ENCODE measurements at places on chromosomes 1 and 21.
A peak's percentile ranks its signal among the peaks of the same experiment; 100 is the strongest.

GRCh38 chr1:203373991-203374390 lies 23.1 kb upstream of the FMOD start:
- DNase-seq, result no peak

- no peak for DNase-seq
Observed at GRCh38 chr21:42455754-42456440, 40.1 kb downstream of the RSPH1 start.

GRCh38 chr1:64535938-64536835 lies 66.3 kb downstream of the CACHD1 start:
- no peak for DNase-seq

DNA sequence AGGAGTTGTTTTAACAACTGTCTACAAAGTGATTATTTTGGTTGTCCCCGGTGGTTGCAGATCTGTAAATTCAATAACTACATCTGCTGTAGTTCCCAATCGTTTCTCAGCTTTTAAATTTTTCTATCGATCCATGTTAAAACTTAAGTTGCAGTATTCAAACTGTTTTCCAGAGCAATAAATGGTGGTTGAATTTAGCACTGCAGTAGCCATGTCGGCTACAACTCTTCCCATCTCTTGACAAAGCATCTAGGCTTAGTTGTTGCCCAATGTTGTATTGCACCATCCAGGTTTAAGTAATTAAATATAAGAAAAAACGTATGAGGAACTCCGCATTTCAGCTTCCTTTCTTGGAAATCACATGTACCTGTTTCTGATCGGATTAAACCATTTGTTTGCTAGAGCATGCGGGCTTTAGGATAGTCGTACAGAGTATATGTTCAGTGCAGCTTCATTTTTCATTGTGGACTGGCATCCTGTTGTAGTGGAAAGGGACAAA lies 996 bp downstream of the CNIH4 start:
- DNase-seq, result peak; percentile 21

GRCh38 chr1:210328746-210329503 lies at the start of gene HHAT:
Gene HHAT (plus strand): TSS chr1:210328902. CDS start chr1:210348976, 20,074 bp downstream.
- peak; percentile 75 for DNase-seq

GRCh38 chr21:19759836-19760235 lies 1238.4 kb upstream of the NCAM2 start:
- DNase-seq, result no peak

- DNase-seq, result no peak
Observed at GRCh38 chr1:174469687-174470086, 21.9 kb downstream of the GPR52 start.

- no peak for DNase-seq
Observed at GRCh38 chr1:89590341-89591080, 42.4 kb upstream of the LRRC8C start.

GRCh38 chr1:178533121-178533946 lies 20.4 kb downstream of the TEX35 start:
- no peak for DNase-seq

GRCh38 chr21:26717146-26717739 lies 128.0 kb downstream of the ADAMTS1 start:
- DNase-seq, result peak; percentile 11

- no peak for DNase-seq
Observed at GRCh38 chr1:193264313-193265065, 78.1 kb upstream of the B3GALT2 start.

- peak; percentile 76 for DNase-seq
Observed at GRCh38 chr1:164683235-164683634, 124.3 kb downstream of the PBX1 start.

DNA sequence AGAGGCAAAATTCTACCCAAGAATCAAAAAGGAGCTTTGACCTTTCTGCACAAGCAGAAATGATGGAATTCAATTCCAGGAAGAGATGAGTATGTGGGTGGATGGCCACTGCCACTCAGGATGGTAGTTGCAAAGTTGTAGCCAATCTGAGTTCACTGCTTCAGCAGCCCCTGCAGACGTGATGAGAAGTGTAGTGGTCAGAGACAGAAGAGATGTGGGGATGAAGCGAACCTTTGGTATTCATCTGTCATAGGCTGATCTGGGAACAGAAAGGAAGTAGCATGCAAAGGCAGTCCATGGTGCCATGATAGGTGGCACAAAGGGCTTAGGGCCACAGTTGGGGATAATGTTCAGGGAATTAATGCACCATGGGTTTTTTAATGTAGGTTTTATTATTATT lies 81.1 kb upstream of the PGBD5 start:
- no peak for DNase-seq

DNA sequence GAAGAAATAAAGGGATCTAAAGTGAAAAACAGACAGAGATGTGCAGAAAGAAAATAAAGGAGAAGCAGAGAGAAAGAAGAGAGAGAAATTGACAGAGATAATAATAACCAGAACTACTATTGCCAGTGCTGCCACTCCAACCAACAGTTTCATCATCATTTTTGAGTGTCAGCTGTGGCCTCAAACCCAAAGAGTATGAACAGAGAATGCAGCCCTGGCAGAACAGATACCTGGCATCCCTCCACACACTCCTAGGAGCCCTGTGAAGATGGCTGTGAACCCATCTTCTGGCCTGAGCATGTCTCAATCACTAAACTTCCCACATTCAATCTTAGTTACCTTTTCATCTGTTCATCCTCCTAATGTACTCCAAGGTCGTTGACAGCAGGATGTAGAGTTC lies 385.8 kb upstream of the NFIA start:
- no peak for DNase-seq

DNA sequence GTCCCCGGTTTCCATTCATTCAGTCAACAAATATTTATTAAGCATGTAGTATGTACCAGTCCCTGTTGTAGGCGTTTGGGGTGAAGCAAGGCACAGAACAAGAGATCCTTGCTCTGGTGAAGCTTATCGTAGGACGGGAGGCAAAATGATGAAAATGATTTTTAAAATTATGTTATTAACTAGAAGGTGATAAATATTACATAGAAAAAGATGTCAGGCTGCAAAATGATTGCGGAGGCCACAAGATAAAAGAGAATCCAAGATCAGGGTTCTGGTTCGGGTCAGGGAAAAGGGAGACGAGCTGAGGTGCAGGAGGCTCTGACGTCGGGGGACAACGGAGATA lies 602 bp upstream of the CGN start:
- no peak for DNase-seq

DNA sequence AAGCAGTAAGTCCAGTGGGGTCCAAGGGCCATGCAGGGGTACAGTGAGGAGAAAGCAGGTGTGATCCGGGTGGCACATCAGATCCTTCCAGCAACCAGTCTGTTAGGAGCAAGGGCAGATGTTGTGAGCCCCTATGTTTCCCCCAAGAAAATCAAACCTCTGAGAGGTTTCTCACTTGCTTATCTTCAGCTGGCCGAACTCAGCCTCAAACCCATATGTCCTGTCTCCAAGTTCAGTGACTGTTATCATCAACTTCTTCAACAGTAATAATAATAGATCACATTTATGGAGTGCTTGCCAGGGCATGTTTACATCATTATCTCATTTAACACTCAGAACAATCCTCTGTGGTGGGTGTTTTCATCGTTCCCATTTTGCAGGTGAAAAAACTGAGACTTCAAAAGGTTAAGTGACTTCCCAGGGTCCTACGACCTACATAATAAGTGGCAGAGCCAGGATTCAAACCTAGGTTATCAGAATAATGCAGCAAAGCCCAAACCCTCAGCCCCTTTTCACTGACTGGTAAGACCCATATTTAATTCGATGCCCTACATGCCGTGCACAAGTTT lies 3.3 kb downstream of the CAPN2 start:
- no peak for DNase-seq

DNA sequence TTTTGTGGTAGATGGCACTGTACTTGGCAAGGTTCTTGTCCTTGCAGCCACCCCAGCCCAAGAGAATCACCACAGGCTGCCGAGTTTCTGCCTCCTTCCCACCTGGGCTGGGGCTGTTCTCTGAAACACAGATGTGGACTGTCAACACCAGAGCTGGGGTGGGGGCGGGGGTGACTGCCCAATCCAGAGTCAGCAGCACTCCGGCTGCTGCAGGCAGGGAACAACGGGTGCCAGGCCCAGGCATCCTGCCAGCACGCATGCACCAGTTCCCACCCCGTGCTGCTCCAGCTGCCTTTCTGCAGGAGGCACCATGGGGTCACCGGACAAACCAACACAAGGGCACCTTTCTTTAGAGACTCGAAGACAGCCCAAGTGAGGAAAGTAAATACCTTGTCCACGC lies 14.1 kb downstream of the TMEM53 start:
- DNase-seq, result no peak

DNA sequence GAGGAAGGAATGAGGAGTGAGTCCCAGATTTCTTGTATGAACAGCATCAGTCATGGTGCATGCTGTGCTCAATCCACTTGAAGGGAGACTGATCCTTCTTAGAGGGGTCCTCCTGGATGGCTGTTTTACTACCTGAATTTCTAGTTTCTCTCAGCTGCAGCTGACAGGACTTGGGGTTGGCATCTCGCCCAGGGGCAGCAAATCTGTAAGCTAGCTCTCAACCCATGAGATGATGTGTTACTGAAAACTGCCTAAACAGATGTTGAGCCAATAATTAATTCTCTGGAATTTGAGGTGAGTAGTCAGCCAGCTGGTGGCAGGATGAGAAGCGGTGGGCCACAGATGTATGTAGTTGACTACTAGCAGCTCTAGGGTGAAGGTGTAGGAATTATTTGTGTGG lies 19.6 kb downstream of the BACH1 start:
- no peak for DNase-seq

- DNase-seq, result no peak
Observed at GRCh38 chr1:76496871-76497270, 370.4 kb upstream of the ST6GALNAC5 start.

GRCh38 chr21:44682580-44683151 lies 703 bp upstream of the KRTAP12-1 start:
- DNase-seq, result no peak

DNA sequence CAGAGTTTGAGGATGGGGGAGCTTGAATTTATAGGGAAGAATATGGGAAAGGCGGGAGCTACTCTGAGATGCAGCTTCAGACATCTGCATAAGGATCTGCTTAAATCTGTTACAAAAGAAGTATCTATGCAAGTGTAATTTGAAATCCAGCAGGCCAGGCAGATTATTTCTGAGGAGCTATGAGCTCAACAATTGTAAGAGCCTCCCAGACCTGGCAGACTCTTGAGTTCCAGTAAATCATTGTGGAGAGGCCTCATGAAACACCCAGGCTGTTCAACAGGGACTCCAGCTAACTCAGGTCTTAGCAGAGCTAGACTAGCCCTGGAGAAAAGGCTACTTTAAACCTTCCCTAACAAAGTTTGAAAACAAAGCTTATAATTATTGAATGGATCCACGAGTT lies 647.5 kb upstream of the CHRM3 start:
- DNase-seq, result no peak

GRCh38 chr1:209686322-209686721 lies 11.1 kb downstream of the G0S2 start:
- DNase-seq, result no peak

GRCh38 chr1:8848663-8849386 lies 29.7 kb downstream of the ENO1 start:
- peak; percentile 82 for DNase-seq

DNA sequence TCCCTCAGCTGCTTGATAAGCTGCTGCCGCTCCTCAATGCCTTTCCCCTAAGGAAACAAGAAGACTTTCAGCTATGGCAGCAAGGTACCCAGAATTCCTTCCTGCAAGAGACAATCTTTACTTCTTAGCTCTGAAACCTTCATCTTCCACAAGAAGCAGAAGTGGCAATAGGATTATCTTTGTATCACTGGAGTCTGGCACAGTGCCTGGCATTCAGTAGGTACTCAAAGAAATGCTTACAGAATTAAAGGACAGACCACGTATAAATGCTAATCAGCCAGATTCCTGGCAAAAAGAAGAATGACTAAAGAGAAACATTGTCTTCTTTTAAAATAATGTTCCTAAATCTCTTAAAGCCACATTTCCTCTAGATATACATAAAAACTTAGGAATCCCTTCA lies 43.7 kb downstream of the SLC27A3 start:
- DNase-seq, result no peak

- DNase-seq, result no peak
Observed at GRCh38 chr21:41428847-41429246, 2.8 kb downstream of the MX1 start.

- no peak for DNase-seq
Observed at GRCh38 chr1:108841703-108842102, 15.2 kb downstream of the AKNAD1 start.

DNA sequence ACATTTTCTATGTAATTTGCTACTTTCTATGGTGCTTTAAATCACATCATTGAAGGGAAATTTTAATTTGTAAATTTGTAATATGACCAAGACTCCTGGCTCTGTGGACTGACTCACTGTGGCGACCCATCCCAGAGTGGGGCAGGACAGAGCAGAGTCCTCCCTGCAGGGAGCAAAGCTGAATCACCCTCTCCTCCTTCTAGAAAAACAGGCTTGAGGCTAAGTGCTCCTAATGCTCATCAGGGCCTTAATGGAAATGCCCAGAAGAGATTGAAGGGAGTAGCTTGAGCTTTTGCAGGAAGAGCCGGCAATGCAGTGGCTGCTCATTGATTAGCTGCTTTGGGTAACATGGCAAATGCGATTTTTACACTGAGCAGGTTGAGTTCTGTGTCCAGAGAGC lies 16.8 kb downstream of the S100A10 start:
- DNase-seq, result no peak

GRCh38 chr1:29875557-29876028 lies 639.3 kb downstream of the PTPRU start:
- DNase-seq, result peak; percentile 26

DNA sequence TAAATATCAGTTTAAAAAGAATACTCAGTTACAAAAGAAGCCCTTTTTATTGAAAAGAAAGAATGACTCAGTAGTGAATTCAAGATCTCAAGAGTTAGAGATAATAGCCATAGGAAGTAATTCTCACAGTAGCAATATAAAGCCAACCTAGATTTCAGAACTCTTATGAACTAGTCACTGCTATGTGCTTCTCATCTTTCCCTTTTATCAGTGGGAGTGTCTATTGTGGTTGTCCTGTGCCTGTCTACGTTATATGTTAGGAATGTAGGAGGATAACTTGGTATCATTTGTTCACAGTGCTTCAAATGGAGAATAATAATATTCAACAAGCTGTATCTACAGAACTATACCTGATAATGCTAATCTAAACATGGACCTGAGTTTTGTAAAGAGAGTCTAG lies 73.1 kb upstream of the RGS21 start:
- no peak for DNase-seq

- DNase-seq, result peak; percentile 95
Observed at GRCh38 chr1:31701091-31701736, 2.6 kb downstream of the COL16A1 start.

- DNase-seq, result no peak
Observed at GRCh38 chr1:46619656-46620258, 3.1 kb upstream of the MOB3C start.

DNA sequence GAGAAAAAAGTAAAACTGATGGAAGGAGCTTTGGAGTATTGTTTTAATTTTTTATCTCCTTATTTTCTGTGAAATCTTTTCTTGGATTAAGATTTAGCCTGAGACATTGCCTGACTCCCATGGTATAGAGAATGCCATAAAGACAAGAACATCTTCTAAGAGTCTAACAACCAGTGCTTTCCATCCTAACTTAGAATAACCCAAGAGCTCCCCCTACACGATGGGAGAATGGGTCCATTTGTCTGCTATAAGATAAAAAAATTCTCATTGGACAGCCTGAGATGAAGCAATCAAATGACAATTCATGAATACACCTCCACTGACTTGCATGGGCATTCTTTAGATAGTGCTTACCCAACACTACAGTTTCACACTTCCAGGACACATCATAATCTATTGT lies 478.1 kb downstream of the TTLL7 start:
- DNase-seq, result no peak
